Activated CD4-positive, alpha-beta T cell treated with anti-CD3 and anti-CD28 coated beads, Interleukin-2, amount 10 ng/mL, durations not matched to agents 7 days and 5 days (primary cell): ENCODE measurements at places on chromosomes 5 and 9. TPM values are rescaled to one million over a fixed set of nuclear protein-coding genes. Genes with fewer than 3 reads are reported as not detected.

DNA sequence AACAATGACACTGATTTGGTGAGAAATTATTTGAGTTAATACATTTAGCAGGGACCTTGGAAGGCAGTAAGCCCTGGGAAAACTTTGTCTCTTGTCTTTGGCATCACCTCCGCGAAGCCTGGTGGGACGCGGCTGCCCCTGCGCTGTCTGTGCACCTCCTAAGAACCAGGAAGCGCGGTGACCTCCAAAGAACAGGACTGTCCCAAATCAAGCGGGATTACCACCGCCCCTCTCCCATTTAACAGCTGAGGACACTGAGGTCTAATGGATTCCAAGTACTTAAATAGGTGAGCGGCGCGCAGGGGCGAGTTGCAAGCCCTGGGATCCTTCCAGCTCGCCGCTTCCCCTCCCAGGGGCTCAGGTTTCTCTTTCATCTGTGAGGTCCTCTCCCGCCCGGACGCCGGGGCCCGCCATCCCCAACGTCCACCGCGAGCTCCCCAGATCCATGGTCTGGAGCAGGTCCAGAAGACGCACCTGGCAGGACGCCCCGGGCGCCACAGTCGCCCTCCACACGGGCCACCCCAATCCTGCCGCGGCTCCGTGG is 432 bp downstream of the STARD4 start:
- DNase-seq, result no peak

- no peak for DNase-seq
Measured at GRCh38 chr5:142627383-142628217, 58.3 kb downstream of the FGF1 start.

DNA sequence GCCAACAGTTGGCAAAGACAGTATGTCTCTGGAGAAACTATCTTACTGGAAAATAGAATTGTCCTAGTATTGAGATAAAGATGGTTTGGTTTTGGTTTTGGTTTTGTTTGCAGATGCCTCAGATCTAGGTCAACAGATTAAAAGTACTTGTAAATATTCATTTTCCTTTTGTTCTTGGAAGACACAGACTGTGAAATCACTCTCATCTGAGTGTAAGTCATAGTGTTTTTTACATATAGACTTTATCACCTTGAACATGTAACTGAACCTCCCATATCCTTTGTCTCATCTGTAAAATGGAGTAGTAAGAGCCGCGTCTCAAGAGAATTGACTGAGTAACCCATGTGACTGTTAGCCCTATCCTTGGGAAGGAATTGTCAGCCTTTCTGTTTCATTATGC is 34.3 kb downstream of the MAP3K1 start:
- DNase-seq, result no peak

DNA sequence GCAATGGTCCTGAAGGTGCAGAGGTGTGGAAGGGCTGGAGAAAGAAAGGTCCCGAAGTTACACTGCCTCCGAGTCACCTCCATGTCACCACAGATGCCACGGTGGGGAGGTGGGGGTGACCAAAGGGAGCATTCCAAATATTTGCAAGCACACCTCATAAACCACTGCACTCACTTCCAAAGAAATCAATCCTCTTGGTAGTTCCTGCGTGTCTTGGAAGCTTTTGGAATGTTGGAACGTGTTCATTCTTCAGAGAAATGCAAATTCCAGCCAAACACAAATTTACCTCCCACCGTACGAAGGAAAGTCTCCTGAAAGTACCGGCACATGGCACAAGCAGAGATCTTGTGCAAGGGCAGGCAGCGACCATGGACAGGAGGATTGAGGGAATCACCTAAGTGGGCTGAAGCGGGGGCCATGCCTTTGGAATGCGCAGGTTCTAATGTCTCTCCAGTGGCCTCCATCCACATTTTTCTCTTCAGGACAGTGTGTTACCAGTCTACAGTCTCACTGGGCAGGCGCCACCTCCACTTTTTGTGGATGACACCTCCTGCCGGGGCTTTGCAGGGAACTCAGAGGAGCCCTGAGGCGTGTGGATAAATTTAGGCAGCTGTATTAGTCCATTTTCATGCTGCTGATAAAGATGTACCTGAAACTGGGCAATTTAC is 54.0 kb downstream of the NSUN2 start:
- no peak for DNase-seq

DNA sequence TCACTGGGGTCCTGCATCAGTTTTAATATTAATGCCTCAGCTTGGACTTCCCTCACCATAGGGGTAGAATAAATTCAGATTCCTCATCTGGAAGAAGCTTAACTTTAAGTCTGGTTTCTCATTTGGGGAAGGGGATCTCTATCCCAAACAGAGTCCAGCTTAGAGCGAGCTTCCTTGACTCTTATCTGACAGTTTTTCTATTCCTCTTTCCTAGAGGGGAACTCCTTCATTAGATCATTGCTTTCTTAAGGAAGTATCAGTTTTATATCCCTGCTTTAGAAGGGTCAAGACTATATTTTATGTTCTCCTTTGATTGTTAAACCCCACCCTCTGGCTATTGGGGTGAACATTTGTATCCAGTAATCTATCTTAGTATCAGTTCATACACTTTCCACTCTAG is 24.2 kb upstream of the CDC42SE2 start:
- DNase-seq, result no peak

DNA sequence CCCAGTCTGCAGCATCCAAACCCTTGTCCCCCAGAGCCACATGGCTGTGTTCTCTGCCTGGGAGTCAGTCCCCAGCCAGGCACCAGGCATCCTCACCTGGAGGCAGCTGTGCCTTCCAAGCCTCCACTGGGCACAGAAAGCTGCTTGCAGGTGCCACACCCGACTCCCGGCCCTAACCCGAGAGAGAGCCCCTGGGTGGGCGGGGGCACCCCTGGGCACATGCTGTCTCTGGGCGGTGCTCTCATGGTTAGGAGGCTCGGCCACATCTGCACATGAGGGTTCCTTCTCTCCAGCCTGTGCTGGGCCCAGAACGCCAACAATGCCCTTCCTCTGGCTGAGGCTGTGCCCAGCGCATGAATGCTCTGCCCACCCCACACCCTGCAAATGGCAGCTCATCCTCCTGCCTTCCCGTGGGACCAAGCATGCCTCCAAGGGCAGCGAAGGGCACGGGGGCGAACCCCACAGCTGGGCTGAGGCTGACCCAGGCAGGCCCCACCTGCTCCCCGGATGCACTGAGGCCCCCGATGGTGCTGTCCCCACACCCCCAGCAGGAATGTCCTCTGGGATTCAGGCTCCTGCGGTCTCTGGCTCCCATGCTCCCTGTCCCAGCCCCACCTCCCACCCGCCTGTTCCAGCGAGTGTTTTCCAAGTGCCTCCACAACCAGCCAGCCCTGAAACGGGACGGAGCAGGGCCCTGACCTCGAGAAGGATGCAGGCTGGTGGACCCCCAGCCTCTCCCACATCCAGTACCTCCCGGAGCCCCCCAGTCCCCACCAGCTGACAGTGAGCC is 22.5 kb upstream of the CAMSAP1 start:
- no peak for DNase-seq

GRCh38 chr5:118701791-118702190 is 286.6 kb downstream of the DTWD2 start:
- no peak for DNase-seq

DNA sequence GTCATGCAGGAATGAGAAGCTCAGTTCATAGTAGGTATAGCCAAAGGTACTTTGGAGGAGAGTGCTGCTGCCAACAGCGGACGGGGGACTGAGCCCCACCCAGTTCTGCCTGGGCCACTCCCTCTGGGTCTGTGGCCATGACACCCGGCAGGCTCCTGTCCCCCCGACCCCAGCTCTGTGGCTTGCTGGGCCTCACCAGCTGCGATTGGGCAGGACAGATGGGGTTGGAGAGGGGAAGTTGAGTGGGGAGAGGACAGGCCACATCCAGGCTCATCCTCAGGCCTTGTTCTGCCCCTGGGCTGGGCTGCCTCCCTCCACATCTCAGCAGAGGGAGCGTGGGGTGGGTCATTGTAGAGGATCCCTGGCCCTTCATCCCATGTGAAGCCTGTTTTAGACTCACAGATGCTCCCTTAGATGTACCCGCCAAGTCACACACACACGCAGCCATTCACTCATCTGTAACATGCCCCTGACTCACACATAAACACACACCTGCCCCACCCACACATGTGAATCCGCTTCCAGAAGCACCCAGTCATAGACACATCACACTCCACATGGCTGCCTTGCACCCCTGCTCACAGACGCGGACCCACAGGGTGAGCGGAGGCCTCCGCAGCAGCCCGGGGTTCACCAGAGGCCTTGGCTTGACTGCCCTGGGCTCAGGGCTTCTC is 48.8 kb downstream of the NTNG2 start:
- no peak for DNase-seq

DPM2 gene
- total RNA-seq, result 80.4 TPM

RPS14 gene
- total RNA-seq, result 2,478 TPM

IFNB1 gene
- total RNA-seq, result not detected

OCLN gene
- total RNA-seq, result 4.6 TPM
